Brain pericyte (primary cell): ENCODE measurements at places on chromosomes 13 and 19.

GRCh38 chr13:35552172-35552844 is 75.8 kb upstream of the MAB21L1 start:
- DNase-seq = no peak

DNA sequence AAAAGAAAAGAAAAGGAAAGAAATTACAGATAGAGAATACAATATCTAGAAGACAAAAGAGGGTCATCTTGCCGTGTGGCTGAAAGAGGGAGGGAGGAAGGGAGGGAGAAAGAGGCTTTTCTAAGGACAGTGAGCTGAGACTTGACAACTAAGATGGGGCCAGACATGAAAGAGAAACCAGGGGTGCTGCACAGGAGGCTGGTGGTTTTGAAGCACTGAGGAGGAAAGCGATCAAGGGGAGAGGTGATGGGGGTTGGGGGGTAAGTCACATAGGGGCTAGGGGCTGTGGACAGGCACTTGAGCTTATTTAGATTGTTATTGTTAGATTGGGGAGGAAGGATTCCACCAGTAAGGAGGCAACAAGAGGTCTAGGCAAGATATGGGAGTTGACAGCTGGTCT is 17.3 kb downstream of the PNPLA6 start:
- no peak for DNase-seq

DNA sequence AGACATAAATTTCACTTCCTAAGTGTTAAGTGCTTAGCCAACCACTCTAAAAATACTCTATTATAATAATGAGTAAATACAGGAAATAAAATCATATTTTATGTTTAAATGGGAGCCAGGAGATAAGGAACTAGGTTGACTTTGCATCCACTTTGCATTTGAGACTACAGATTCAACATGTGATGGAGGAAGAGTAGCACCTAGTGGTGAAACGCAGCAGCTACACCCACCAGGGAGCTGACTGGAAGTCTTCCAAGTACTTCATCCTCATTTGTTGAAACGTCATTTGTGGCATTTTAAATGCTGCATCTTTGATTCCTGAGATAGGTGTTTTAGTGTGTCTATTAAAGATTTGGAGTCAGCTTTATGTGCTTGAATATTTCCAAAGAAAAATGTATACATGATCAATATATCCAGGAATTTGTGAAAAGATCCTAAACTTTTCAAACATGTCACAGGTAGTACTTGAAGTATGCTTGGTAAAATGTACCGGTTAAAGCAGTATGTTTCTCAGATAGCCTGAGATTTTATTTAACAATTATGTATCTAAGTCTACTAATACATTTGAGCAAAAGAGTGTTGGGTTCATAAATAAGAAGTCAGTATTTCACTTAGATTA is 17.4 kb upstream of the KCTD12 start:
- peak; percentile 67 for DNase-seq

DNA sequence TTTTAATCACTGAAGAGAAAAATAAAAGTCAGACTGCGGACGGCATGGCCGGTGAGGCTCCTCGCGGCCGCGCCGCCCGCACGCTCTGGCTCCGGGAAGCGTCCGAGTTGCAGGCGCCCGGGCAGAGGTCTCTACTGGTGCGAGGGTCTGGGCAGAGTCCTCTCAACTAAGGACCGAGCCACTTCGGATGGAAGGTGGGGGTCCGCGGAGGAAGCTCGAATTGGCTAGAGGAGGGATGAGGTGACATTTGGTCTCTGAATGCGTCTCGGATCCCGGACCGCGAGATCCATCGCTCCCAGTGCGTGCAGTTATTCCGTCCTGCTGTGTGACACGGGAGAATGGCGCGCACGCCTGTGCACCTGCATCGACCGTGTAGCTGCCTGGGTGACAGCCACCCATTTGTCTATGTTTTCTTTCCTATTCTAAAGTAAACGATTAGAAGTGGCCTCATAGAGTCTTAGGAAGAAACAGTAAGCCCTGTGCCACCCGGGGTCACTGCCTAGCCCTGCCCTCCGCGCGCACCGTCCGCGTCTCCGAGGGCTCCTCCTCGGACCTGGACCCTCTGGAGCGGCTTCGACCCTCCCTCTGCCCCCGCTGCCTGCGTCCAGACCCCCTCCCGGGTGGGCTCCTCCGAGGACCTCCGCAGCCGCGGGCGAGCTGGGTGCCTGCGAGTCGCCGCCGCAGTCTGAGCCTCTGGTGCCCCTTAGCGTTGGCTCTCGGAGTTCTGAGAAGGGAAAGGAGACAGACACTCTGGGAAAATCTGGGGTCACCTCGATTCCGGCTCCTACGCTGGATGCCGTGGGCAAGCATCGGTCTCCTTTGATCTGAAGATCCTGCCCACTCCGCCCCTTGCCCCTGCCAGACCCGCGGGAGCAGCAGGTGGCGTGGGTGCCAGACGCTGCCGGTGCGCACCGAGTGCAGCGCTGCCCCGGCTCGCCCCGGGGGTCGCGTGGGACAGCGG is 347.4 kb downstream of the LIG4 start:
- no peak for DNase-seq

GRCh38 chr19:44972802-44973201 is 17.6 kb downstream of the CLPTM1 start:
- no peak for DNase-seq
